ENCODE measurements at places on chromosomes 5 and 9.
A peak's percentile ranks its signal among the peaks of the same experiment; 100 is the strongest.

DNA sequence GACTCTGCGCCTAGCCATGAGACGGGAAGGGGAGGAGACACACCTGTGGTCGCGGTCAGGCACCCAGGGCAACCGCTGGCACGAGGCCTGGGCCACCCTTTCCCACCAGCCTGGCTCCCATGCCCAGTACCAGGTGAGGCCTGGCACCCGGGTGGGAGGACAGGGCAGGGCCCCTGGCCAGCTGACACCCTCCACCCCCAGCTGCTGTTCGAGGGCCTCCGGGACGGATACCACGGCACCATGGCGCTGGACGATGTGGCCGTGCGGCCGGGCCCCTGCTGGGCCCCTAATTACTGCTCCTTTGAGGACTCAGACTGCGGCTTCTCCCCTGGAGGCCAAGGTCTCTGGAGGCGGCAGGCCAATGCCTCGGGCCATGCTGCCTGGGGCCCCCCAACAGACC lies 5.0 kb downstream of the MAMDC4 start:
- no peak for DNase-seq

- DNase-seq: no peak
Observed at GRCh38 chr9:121021301-121021700, 28.8 kb downstream of the C5 start.

- DNase-seq: no peak
Observed at GRCh38 chr9:93620881-93621820, 44.8 kb downstream of the PHF2 start.

GRCh38 chr5:82365744-82366228 lies 87.6 kb upstream of the RPS23 start:
- DNase-seq: peak; percentile 86

GRCh38 chr5:178536541-178537466 lies 53.4 kb downstream of the COL23A1 start:
- DNase-seq: no peak

DNA sequence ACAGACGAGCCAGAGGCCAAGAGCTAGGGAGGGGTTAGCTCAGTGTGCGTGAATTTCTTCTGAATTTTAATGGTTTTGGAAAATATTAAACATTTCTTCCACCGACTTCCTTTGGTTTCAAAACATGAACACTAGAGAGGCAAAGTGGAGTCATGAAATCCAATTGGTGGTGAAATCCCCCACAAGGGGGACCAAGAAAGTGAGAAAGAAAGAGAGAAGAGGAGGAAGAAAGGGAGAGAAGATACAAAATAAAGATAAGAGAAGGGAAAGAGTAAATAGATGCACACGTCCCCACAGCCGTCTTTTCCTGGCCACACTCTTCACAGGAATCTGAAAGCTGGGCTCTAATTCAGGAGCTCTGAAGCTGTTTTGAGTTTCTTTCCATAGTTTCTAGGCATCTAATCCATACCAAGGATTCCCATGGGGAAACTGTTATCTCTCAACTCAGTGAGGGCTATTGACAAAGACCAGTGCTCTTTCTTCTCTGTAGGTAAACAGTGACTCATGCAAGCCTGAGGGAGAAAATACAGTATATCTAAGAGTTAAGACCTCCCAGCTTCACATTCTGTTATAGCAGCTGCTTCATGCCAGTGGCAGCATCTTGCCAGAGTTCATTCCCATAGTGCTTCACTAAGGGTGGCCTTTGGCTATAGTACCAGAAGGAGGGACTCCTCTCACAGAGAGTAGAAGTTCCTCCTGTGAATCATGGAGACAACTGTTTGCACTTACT lies 115.8 kb upstream of the LIFR start:
- peak; percentile 74 for DNase-seq

DNA sequence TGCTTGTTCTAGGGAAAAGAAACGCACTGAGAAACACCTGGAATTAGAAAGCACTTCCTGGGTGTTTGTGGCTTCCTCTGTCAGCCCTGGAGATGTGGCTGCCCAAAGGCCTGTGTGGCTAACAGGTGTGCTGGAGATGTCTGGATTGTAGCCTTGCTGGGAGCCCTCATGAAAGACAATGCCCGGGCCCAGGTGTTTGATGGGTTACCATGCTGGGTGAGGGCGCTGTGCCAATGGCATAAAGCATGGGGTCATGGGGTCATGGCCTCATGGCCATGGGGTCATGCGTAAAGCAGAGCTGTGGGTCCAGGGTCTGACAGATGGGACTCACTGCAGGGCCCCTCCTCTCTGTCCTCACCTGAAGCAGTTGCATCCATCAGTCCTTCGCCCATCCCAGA lies 21.6 kb downstream of the ANKRD33B start:
- no peak for DNase-seq

DNA sequence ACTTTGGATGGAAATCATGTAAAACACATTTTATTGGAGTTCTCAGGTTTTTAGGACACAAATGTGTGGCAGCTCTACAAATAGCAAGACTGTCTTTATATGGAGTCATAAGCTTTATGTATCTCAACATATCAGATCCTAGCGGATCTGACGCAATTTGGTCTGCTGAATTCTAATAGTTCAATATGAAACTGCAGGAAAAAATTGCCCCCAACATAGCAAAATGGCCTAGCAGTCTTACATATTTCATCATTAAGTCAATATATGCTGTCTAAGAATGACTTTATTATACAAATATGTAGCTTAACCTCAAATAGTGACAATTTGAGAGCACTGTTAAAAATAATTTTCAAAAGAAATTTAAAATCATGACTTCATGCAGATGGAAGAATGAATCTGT lies 244.3 kb downstream of the TAF11L14 start:
- no peak for DNase-seq

DNA sequence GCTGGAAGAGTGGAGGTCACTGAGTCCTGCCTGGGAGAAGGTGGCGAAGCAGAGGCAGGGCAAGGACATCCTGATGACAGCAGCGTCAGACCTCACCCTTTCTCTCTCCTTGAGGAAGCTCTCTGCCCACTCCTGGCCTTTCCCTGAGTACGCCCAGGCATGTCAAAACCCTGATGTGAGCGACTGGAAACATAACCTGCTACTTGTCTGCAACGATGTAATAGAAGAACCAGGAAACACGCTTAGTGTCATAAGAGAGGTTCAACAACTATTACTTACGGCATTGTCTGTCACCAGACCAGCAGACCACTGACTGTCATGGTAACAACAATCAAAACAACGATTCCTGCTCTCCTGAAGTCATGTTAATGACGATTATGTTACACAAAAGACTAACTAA lies 152.4 kb downstream of the ACTL7B start:
- DNase-seq: peak; percentile 6

DNA sequence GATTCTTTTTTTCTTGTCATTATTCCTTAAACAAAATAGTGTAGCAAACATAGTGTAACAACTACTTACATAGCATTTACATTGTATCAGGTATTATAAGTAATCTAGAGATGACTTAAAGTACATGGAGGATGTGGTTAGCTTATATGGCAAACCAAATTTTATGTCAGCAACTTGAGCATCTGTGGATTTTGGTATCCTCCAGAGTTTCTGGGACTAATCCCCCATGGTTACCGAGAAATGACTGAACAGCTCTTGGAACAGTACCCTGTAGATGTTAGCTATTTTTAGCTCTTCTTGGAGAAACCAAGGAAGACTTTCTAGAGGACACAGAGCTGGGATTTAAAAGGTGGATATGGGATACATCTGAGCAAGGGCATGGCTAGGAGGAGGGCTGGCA lies 157.6 kb upstream of the KLF4 start:
- DNase-seq: no peak

DNA sequence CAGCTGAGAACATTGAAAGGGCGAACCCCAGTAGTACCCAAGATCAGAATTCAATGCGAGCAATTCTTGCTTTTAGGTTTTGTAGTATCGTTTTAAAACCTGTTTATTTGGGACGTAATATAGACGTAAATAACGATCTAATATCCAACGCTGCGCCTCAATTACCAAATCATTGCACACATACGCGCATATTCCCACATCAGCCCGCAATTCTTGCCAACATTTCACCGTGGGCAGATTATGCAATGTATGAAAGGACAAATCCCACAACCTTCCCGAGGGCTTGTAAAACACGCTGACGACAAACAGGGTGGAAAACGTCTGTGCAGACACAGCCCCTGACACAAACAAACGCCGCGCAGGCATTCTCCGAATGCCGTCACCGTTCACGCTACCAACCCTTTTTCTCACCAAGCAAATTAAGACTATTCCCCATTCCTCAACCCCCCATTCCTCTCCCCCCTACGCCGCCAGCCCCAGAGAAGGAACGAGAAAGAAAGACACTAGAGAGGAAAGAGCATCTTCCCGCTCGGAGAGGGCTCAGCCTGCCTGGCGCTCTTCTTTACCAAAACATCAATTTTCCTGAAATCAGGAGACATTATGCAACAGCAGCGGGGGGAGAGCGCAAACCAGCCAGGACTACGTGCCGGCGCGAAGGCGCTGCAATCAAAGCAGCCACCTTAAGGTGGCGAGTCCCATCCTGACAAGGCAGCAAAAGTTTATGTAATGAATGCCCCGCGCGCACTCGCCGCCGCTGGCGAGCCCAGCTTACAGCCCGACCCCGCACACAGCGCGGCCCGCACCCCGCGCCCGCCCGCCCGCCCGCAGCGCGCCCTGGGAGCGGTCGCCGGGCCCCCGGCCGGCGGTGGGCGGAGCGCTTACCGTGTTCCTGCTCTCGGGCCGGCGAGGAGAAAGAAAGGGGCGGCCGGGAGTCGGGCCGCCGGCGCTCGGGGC lies 597 bp downstream of the NFIL3 start:
- peak; percentile 73 for DNase-seq

GRCh38 chr5:91712718-91713117 lies 329.6 kb upstream of the ARRDC3 start:
- DNase-seq: no peak

DNA sequence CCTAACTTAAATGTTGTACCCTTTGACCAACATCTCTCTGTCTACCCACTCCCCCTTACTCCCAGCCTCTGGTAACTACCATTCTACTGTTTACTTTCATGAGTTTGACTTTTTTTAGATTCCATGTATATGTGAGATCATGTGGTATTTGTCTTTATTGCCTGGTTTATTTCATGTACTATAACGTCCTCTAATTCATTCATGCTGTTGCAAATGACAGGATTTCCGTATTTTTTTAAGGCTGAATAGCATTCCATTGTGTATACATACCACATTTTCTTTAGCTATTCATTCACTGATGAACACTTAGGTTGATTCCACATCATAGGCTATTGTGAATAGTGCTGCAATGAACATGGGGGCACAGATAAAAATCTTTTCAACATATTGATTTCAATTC lies 11.8 kb upstream of the NDUFB6 start:
- DNase-seq: no peak

DNA sequence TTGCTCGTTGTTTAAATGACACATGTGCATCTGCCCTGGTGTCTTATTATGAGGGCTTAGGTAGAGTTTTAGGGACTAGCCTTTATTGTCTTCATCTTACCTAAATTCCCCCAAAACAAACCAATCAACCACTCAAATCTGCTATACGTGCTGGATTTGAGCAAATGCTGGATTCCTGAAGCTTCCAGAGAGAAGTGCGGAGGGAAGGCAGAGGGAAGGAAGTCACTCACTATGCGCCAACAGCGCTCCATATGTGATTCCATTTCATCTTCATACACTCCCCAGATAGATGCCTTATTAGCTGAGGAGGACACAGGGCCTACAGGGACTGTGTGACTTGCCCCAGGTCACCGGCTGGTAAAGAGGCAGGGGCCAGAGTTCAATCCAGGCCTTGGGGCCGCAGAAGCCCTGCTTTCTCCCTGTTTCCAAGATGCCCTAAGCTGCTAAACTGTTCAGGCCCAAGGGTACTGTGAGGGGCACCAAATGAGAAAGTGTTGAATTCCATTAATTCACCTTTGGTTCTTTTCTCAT lies 63.5 kb downstream of the OTULIN start:
- DNase-seq: no peak

DNA sequence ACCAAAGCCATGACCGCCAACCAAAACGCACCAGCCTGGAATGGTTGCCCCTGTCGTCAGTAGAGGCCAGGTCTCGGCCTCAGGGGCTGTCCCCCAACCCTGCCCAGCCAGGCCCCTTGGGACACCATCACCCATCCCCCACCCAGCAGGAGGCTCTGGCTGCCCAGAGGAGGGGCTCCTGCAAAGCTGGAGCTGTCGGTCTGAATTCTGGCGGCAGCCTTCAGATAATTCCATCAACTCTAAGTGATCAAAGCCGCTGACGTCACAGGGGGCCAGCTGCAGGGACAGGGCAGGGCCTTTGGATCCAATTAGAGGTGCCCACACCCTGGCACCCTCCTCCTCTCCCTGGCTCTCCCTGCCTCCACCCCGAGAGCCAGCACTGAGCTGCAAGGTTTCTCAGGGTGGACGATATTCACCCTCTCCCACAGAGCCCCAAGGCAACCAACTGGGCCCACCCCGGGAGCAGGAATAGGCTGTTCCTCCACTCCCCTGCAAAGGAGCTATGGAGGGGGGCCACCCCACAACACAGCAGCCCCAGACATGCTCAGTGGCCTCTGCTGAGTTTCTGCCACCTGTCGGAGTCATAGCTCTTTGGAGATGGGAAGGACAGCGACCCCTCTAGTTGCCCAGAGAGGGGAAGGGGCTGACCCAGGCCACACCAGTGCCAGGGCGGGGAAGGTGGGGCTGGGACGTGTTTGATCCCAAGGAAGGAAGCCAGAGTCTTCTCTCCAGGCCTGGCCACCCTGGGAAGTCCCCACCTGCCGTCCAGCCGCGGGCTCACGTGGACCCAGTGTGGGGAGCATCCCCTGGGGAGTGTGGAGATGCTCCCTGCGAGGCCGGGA lies 78.4 kb downstream of the NTNG2 start:
- DNase-seq: peak; percentile 32

- no peak for DNase-seq
Observed at GRCh38 chr5:163248871-163249270, 188.5 kb upstream of the CCNG1 start.

- no peak for DNase-seq
Observed at GRCh38 chr5:1973391-1974013, 90.8 kb upstream of the IRX4 start.

DNA sequence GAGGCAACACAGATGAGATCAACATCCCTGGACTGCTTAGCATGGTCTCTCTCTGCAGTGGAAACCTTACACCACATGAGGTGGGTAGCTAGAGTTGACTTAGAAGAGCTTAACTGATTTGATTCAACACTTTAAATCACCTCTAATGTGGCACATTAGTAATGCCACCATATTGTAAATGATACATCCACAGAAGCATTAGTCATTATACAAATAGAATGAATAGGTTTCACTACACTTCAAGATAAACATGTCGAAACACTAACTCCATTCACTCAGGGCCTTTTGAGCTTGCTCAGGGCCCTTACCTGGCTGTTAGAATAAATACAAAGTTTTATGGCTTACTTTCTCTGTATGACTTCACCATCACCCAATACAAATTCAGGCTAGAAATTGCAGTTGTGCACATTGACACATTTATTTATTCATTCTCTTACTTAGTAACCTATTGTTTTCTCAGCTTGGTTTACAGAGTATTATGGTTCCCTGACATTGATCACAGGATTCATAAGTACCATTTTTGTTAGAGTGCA lies 9.3 kb upstream of the SMAD5 start:
- DNase-seq: peak; percentile 98

Data from DMS53 (cell line).